ENCODE measurements at places on chromosomes 12 and 14.

- DNase-seq: no peak
Measured at GRCh38 chr12:26994109-26994508, 20.1 kb downstream of the TM7SF3 start.

DNA sequence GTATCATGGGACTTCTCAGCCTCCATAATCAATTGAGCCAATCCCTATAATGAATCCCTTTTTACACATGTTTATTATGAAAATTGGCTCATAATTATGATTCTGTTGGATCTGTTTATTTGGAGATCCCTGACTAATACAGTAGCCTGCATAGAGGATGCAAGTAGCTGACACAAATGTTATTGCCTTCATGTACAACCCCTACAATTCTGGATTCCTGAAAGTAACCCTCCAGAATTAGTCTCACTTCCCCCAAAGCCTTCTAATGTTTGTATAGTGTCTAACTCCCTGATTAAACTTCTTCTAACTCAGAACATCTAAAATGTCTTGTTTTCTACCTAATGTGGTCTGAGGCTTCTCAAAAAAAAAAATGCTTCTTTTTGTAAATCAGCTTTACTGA lies 6.6 kb upstream of the SMIM10L1 start:
- DNase-seq: no peak

DNA sequence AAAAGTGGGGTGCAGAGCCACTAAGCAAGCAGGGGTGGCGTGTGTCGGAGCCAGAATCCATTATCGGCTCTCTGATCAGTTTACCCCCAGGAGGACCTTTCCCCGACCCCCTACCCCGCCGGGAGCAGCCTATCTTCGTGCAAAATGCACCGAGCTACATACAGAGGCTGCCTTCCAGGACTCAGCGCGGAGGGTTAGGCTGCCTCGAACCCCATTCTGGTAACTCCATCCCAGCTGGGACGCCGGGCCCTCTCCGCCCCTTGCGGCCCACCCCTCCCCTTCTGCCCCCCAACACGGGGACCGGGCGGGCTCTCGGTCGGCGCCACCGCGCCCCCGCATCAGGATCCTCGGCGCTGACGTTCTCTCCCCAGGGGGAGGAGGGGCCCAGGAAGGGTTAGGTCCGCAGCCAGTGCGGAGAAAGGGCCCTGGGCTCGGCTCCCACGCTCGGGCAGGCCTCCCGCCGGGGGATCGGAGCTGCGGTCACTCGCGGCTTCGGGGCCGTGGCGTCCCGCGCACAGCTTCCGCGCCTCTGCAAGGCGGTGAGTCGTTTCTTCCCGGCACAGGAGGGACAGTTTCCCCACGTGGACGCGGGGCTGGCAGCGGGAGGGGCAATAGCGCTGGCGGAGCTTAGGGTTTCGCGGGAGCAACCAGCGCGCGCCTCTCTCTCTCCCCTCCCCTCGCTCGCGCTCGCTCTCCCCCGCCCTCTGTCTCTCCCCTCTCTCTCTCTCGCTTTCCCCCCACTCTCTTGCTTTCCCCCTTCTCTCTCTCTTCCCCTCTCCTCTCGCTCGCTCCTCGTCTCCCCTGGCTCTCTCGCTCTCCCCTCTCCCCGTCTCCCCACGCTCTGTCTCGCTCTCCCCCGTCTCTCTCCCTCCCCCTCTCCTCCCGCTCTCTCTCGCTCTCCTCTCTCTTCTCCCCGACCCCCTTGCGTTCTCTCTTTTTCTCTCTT lies 12.5 kb upstream of the MAP3K9 start:
- DNase-seq: peak; percentile 66

GRCh38 chr12:115176741-115177400 lies 492.9 kb upstream of the TBX3 start:
- no peak for DNase-seq

GRCh38 chr14:92496191-92496857 lies 17.3 kb upstream of the RIN3 start:
- DNase-seq: no peak

DNA sequence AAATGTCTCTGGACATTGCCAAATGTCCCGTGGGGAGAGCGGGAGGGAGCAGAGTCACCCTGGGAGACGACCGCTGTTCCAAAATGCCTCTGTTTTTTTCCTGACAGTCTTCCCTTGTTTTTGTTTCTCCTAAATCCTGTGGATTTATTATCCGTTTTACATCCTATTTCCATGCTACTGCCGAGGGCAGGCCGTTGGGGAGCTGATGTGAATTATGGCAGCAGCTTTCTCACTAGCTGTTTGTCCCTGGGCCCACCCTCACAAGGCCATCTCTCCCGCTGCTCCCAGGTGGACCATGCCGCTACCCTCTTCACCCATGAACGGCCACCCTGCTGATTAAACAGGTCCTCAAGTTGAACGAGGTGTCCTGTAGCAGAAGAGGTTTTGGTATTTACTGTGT lies 55.2 kb downstream of the FBXL14 start:
- DNase-seq: no peak

DNA sequence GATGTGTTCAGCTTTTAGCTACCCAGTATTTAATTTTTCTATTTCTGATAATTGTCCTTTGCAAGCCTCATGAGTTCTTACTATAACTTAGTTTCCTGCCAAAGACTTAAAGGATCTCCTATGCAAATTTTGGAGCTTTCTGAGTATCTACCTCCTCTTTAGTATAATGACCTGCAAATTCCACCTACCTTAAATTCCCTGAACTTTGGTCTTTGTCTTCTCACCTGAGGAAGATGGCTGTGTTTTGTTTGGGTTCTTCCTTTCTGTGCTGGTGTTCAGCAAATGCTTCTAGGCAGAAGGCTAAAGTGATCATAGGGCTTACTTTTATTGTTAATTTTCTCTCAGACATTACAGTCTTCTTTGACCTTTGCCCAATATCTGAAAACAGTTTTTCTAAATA lies 142.8 kb downstream of the FUT8 start:
- DNase-seq: no peak

- peak; percentile 10 for DNase-seq
Measured at GRCh38 chr14:34835312-34835711, 39.8 kb downstream of the BAZ1A start.

GRCh38 chr14:24798911-24799462 lies 165.0 kb upstream of the GZMB start:
- no peak for DNase-seq

DNA sequence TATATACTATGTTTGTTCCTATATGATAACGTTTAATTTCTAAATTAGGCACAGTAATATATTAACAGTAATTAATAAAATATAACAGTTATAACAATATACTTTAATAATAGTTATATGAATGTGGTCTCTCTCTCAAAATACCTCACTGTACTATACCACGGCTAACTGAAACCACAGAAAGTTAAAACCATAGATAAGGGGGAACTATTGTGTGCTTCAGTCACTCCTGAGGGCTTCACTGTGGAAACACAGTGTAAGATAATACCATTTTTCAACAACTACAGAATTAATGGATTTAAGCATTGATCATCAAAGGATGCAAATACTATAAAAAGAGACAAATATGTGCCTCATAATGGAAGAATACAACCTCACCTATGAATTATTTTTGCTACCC lies 266.4 kb upstream of the RGS6 start:
- peak; percentile 43 for DNase-seq

DNA sequence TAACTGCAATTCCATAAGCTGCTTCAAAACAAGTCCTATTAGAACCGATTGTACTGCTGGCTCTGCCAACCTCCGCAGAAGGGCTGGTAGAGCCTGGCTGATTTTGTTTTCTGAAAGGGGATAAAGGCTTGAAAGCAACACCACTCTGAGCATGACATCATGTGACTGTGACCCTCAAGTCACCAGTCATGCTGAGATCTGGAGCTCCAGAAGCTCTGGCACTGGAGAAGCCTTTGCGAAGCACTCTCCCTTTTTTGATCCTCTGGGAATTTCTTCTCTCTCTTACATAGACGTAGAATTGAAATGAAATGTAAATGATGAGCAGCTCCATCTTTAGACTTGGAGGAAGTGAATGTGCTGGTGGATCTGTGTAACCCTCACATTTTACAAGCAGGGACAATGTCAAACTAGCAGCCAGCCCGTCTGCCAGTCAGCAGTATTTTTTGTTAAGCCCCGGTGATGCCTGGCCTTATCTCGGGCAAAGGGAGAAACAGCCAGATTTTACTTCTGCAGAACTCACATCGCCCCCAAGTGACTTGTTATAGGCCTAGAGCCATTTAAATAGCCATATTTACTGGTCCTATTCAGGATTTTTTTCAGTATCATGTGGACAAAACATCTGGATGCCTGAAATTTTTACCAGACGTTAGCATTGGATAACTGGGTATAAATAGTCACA lies 112.1 kb upstream of the NPAS3 start:
- DNase-seq: peak; percentile 12

- DNase-seq: no peak
Measured at GRCh38 chr14:68624541-68625220, 168.2 kb downstream of the ZFP36L1 start.

DNA sequence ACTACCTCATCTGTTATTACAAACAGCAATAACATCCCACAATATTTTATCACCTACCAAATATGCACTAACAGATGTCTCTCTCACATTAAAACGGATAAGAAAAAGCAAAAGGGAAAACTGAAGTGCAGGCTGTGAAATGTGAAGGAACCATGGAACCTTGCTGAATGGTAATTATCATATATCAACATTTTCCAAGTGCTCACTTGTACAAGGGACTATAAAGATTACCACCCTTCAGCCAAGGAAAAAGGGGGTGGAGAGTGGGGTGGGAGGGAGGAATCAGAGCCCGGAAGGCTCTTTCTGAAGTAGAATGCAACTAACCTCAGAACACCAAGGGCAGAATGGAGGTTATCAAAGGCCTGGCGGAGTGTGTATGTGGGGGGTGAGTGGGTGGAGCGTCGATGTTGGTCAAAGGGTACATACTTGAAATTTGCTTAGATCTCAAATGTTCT lies 1.2 kb downstream of the SNX6 start:
- peak; percentile 67 for DNase-seq

DNA sequence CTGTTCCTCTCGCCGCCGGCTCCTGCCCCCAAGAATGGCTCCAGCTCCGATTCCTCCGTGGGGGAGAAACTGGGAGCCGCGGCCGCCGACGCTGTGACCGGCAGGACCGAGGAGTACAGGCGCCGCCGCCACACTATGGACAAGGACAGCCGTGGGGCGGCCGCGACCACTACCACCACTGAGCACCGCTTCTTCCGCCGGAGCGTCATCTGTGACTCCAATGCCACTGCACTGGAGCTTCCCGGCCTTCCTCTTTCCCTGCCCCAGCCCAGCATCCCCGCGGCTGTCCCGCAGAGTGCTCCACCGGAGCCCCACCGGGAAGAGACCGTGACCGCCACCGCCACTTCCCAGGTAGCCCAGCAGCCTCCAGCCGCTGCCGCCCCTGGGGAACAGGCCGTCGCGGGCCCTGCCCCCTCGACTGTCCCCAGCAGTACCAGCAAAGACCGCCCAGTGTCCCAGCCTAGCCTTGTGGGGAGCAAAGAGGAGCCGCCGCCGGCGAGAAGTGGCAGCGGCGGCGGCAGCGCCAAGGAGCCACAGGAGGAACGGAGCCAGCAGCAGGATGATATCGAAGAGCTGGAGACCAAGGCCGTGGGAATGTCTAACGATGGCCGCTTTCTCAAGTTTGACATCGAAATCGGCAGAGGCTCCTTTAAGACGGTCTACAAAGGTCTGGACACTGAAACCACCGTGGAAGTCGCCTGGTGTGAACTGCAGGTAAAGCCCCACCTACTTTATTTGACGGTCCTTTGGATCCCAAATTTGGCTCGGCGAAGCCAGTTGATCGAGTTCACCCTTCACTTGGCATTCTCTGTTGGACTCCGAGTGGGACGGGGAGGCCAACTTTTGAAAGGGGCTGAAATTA lies 1.5 kb downstream of the WNK1 start:
- no peak for DNase-seq

GRCh38 chr14:24171422-24172260 lies at the start of gene REC8:
Gene REC8, plus strand, starts transcription at chr14:24172080. Its CDS starts 473 bp downstream, at chr14:24172553.
- peak; percentile 99 for DNase-seq

- peak; percentile 74 for DNase-seq
Measured at GRCh38 chr14:44961151-44961553, 595 bp downstream of the KLHL28 start.

- DNase-seq: peak; percentile 28
Measured at GRCh38 chr14:68719634-68720384, 73.1 kb downstream of the ZFP36L1 start.

- DNase-seq: no peak
Measured at GRCh38 chr14:104262515-104263514, 124.4 kb downstream of the KIF26A start.

- DNase-seq: no peak
Measured at GRCh38 chr12:116215023-116215422, 62.5 kb downstream of the MED13L start.

- peak; percentile 35 for DNase-seq
Measured at GRCh38 chr12:12334367-12335040, 15.5 kb downstream of the MANSC1 start.

DNA sequence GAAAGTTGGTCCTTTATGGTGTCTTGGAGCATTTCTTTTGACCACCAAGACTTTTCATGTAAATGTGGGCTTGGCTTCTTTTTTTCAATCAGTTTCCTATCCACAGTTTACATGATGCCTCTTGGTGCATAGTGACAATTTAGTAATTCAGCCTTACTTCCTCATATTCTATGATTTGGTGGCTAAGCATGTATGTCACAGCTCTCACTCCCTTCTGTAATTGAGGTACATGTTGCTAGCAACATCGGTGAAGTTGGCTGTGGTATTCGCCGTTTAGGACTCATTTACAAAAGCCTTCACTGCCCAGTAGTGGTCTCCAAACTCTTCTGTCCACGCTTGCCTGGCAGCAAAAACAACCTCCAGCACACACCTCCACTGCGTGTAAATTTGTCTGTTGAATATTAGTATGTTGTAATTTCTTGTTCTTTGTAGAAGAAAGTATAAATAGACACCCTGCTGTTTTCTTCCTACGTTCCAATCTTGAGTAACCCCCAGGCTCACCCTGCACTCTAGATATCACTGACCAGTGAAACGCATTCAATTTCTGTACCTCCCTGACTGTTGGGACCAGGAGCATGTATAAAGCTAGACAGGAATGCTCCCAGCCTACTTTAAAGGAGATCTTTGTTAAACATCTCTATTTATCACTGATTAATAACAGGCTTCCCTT lies 90.4 kb downstream of the PPP2R5C start:
- no peak for DNase-seq

- DNase-seq: no peak
Measured at GRCh38 chr12:70876952-70877351, 43.6 kb downstream of the PTPRR start.

DNA sequence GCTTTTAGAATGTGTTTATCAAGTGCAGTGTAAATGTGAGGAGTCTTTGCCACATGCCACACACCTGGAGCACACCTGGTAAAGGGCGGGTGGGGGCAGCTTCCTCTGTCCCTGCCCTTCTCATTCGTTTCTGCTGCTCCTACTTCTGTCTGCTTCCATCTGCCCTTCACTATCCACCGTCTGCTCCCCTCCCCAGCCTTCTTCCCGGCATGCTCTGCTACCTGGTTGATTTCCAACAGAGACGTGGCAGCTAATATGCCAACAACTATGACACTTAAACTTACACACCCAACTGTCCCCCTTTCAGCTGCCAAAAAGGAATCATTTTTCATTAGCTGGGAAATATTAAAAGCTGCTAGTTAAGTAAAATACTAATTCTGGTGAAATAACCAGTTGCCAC lies 9.1 kb upstream of the CARMIL3 start:
- DNase-seq: no peak

Measured in amniotic epithelial cell (primary cell).